Effector memory CD4-positive, alpha-beta T cell (primary cell): ENCODE measurements at places on chromosomes 6 and 20.

DNA sequence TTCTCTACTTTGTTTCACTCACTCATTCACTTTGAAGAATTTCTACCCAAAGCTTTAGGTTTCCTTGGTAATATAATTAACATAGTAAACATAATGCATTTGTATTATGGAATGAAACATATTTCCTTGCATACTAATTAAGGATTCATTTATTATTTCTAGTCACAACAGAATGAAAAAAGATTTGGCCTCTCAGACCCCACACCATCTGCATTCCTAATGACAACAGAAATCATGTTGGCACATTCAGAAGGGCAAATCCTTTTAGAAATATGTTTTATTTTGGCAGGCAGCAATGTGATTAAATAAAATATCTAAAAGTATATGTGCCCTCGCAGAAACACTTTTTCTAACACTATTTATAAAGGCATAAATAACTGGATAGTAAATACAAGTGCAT lies 163.4 kb downstream of the HTR1B start:
- DNase-seq = no peak
- H3K4me1 ChIP-seq = no peaks in the 10 kb centered on the region
- H3K4me3 ChIP-seq = no peak overlapping the region
- no peaks in the 10 kb centered on the region for H3K36me3 ChIP-seq
- no peak overlapping the region for H3K27ac ChIP-seq

GRCh38 chr6:21402368-21402767 lies 191.2 kb upstream of the SOX4 start:
- H3K36me3 ChIP-seq = no peaks in the 10 kb centered on the region
- no peak overlapping the region for H3K4me3 ChIP-seq
- DNase-seq = no peak
- H3K4me1 ChIP-seq = no peaks in the 10 kb centered on the region
- no peak overlapping the region for H3K27ac ChIP-seq
- H3K27me3 ChIP-seq = no peaks in the 10 kb centered on the region

GRCh38 chr6:135231469-135231844 lies 50.3 kb downstream of the MYB start:
- no peaks in the 10 kb centered on the region for H3K36me3 ChIP-seq
- H3K4me1 ChIP-seq = no peaks in the 10 kb centered on the region
- no peak overlapping the region for H3K27ac ChIP-seq
- no peak for DNase-seq
- H3K27me3 ChIP-seq = no peaks in the 10 kb centered on the region

DNA sequence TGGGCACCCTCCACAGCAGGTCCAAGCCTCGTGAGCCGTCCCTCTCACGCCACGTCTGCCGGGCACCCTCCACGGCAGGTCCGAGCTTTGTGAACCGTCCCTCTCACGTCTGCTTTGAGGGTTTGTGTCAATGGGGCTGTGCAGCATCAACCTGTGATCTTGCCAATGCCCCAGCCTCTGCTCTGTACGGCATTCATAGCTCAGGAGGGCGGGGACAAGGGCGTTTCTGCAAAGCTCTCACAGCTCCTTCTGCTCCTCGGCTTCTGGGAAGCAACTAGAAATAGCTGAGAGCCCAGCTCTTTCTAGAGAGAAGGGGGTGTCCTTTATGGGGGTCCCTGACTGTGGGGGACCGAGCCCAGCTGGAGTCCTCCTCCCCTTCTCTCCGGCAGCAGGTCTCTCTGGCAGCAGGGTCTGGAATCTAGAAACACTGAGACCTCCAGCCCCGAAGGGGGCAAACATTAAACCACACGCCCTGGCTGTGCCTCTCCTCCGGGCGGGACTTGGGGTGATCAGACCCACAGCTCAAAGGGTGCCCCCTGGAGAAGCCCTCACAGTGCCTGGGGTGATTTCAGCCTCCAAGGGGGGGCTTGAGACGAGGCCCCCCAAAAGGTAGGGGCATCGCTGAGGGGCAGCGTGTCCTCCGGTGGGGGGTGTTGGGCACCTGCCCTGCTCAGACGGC lies 41.2 kb upstream of the CHRNA4 start:
- H3K36me3 ChIP-seq = no peaks in the 10 kb centered on the region
- DNase-seq = no peak
- no peak overlapping the region for H3K4me3 ChIP-seq
- H3K27me3 ChIP-seq = no peaks in the 10 kb centered on the region
- H3K27ac ChIP-seq = no peak overlapping the region

DNA sequence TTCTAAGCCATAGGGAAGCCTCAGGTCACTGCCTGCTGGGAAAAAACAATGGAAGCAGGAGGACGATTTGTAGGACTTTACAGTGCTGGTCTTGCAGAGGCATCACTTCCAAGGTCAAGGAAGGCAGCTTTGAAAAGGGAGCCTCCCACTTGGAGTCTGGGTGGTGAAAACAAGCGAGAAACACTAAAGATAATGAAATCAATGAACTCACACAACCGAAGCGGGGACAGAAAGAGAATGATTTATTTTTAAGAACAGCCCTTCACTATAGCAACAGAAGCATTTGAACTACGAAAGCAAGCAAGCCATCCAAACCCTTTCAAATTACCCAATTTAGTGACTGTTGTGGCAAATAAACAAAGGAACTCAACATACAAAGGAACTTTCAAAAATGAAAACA lies 227.5 kb downstream of the THBS2 start:
- H3K4me3 ChIP-seq = no peak overlapping the region
- no peak overlapping the region for H3K27ac ChIP-seq
- H3K4me1 ChIP-seq = no peaks in the 10 kb centered on the region
- DNase-seq = no peak

DNA sequence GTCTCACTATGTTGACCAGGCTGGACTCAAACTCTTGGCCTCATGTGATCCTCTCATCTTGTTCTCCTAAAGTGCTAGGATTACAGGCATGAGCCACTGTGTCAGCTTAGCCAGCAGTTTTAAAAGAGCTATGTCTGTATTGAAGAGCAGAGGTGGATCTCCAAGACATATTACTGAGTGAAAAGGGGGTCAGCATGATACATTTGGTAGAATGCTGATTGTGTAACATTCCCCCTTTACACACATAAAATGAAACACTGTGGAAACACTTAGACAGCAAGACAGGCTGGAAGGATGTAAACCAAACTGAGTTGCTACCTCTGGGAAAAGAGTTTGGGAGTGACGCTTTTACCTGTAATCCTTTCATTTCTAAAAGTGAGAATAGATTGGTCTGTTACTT lies 1.7 kb upstream of the RIPOR3 start:
- H3K4me1 ChIP-seq = no peaks in the 10 kb centered on the region
- H3K36me3 ChIP-seq = no peaks in the 10 kb centered on the region
- DNase-seq = no peak
- no peak overlapping the region for H3K27ac ChIP-seq
- no peak overlapping the region for H3K4me3 ChIP-seq

DNA sequence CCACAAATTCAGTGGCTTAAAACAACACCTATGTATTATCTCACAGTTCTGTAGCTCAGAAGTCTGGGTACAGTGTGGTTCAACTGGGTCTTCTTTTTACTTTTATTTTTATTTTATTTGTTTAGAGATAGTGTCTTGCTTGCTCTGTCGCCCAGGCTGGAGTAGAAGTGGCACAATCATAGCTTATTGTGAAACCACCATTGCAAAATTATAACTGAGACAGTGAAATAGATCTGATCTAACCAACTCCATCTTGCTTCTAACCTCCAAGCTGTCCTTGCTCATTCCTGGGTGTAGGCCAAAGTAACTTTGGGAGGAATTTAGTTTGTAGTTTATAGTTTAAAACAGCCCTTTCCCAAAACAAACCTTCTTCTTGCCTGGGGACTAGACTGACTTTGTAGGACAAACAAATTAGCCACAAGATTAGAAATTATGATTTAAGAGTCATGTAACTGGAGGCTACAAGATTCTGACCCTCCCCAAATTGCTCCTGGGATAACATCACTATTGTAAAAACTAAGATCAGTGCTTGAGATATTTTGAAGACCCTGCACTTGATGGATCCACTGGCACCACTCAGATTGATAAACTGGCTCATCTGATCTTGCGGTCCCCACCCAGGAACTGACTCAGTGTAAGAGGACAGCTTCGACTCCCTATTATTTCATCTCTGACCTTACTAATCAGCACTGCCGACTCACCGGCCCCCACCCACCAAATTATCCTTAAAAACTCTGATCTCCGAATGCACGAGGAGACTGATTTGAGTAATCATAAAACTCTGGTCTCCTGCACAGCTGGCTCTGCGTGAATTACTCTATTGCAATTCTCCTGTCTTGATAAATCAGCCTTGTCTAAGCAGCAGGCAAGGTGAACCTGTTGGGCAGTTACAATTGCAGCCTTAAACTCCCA lies 193.4 kb upstream of the CDYL start:
- H3K4me1 ChIP-seq = no peaks in the 10 kb centered on the region
- no peak overlapping the region for H3K4me3 ChIP-seq
- no peaks in the 10 kb centered on the region for H3K36me3 ChIP-seq
- H3K27me3 ChIP-seq = no peaks in the 10 kb centered on the region

- no peaks in the 10 kb centered on the region for H3K27me3 ChIP-seq
- H3K4me3 ChIP-seq = no peak overlapping the region
These were observed 191.3 kb upstream of the ARID1B start for GRCh38 chr6:156585859-156586258.

- H3K27me3 ChIP-seq = no peaks in the 10 kb centered on the region
- no peak overlapping the region for H3K4me3 ChIP-seq
- no peaks in the 10 kb centered on the region for H3K36me3 ChIP-seq
- H3K4me1 ChIP-seq = no peaks in the 10 kb centered on the region
- DNase-seq = no peak
- no peak overlapping the region for H3K27ac ChIP-seq
These were observed 562.8 kb upstream of the BTBD3 start for GRCh38 chr20:11354846-11355245.

DNA sequence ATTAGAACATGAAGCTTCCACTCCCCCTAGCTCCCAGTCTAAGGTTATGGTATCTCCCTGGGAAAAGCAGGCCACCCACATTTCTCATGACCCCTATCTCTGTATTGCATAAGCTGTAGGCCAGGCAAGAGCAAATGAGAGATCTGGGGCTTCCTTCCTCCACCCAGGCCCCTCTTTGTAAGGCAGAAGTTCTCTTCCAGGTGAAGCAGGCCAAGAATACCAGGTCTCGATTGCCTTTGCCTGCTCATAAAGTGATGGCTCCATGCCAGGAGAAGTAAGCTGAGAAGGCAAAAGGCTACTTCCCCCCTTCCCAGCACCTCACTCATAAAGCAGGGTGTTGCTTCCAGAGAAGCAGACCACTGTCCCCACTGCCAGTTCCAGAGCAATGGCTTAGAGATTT lies 144.1 kb upstream of the KCNK16 start:
- H3K4me3 ChIP-seq = no peak overlapping the region
- H3K27ac ChIP-seq = no peak overlapping the region
- no peaks in the 10 kb centered on the region for H3K36me3 ChIP-seq
- DNase-seq = no peak
- H3K27me3 ChIP-seq = no peaks in the 10 kb centered on the region
- H3K4me1 ChIP-seq = no peaks in the 10 kb centered on the region

DNA sequence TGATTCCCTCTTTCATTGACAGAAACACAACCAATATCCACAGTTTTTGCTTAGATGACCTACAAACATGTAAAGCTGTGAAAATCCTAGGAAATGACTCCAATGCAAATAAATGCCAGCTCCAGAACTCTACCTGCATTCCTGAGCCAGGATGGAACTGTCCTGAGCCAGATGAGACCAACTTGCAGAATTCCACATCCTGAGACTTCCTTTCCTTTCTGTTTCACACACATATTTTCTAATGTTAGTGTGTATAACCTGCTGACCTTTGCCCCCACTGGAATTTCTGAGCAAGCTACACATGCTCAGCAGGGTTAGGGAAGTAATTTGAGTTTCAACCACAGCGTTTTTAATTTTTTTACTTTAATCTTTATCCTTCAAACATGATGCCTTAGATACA lies 69.6 kb upstream of the ADGRF1 start:
- no peaks in the 10 kb centered on the region for H3K36me3 ChIP-seq
- no peak overlapping the region for H3K4me3 ChIP-seq
- H3K4me1 ChIP-seq = no peaks in the 10 kb centered on the region
- H3K27me3 ChIP-seq = no peaks in the 10 kb centered on the region
- DNase-seq = no peak

DNA sequence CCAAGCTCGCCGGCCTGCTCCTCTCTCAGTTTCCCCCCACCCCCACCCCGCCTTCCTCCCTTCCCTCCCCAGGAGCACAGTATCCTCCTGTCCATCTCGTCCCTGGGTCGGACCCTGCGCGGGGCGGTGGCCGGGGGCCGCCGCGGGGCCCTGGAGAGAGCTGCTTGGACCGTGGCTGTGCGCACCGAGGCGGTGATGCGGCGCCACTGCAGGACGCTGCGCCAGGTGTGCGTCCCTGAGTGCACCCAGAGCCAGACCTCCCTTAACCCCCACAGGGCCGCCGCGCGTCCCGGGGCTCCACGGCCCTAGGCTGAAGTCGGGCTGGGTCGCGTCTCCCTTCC lies 2.2 kb downstream of the C20orf204 start:
- H3K4me1 ChIP-seq = peaks cover 79% of the 10 kb centered on the region
- H3K27ac ChIP-seq = peak overlapping the region; percentile 35
- peak overlapping the region; percentile 66 for H3K4me3 ChIP-seq

GRCh38 chr6:12567682-12568081 lies 148.9 kb upstream of the PHACTR1 start:
- no peak overlapping the region for H3K27ac ChIP-seq
- DNase-seq = no peak
- no peaks in the 10 kb centered on the region for H3K27me3 ChIP-seq
- H3K36me3 ChIP-seq = no peaks in the 10 kb centered on the region
- H3K4me1 ChIP-seq = no peaks in the 10 kb centered on the region

DNA sequence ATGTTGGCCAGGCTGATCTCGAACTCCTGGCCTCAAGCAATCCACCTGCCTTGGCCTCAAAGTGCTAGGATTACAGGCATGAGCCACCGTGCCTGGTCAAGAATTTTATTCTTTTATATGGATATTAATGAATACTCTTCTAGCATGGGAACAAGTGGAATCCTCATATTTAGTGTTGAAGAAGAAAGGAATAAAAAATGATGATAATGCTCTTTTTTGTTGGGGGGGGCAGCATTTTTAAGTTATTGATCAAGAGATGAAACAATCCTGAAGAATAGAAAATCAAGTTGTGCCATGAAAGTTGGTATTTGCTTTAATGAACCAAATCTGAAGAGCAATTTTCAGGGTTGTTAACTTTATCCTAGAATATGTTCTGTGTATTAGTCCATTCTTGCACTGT lies 6.7 kb upstream of the DNAAF9 start:
- H3K4me1 ChIP-seq = no peaks in the 10 kb centered on the region
- no peak overlapping the region for H3K4me3 ChIP-seq
- DNase-seq = no peak
- no peak overlapping the region for H3K27ac ChIP-seq
- H3K36me3 ChIP-seq = no peaks in the 10 kb centered on the region
- H3K27me3 ChIP-seq = no peaks in the 10 kb centered on the region

GRCh38 chr6:73264446-73264845 lies 1.4 kb upstream of the KHDC1 start:
- no peaks in the 10 kb centered on the region for H3K27me3 ChIP-seq
- H3K27ac ChIP-seq = no peak overlapping the region
- no peaks in the 10 kb centered on the region for H3K36me3 ChIP-seq
- no peak for DNase-seq
